Fibroblast of lung (primary cell): ENCODE measurements at places on chromosomes 16 and 17. TPM values are rescaled to one million over a fixed set of nuclear protein-coding genes. Genes with fewer than 3 reads are reported as not detected.

The SLFN14 gene
- not detected in 2 replicates for total RNA-seq

The TPSD1 gene
- not detected in 2 replicates for total RNA-seq

The CES3 gene
- 0.77 and 1.3 TPM in 2 replicates for total RNA-seq

The SEPTIN12 gene
- total RNA-seq = not detected in 2 replicates

The MYO15A gene
- total RNA-seq = 0.77 and 2.0 TPM in 2 replicates

The SYCE1L gene
- 0.26 and 0.33 TPM in 2 replicates for total RNA-seq

The CD300C gene
- not detected in 2 replicates for total RNA-seq
